ENCODE measurements at places on chromosomes 4 and X.

DNA sequence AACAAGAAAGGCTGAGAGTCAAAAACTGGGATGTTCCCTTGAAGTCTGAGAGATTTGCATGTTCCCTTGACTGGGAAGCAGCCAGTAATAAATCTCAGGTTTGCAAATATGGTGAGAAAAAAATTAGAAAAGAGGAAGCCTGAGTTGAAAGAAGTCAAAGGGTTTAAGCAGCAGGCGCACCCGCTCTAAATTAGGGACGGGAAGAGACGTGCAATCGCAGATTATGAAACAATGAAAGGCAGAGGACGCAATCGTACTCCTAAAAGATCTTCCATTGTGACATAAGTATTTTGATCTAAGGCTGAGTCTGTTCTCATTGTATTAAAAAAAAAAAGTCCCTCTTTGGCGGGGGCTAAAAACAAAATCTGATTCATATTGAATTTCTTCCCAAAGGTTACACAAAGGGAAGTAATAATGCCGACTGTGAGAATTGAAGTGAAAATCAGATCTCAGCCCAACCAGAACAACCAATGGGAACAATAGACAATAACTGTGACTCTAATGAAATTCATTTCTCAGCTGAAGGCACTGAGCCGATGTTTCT lies 28.2 kb downstream of the SAT1 start:
- DNase-seq, result no peak

DNA sequence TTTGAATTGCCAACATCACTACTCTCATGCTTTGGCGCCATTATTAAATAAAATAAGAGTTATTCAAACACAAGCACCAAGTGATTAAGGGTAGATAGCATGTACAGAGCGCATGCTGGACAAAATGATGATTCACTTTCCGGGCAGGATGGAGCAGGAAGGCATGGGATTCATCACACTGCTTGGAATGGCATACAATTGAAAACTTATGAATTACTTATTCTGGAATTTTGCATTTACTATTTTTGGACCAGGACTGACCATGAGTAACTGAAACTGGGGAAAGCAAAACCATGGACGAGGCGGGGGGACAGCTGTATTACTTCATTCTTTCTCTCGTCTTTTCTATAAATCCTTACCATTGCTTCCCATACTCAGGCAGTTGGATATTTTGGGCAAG lies 28.5 kb upstream of the FGF5 start:
- no peak for DNase-seq

- no peak for DNase-seq
Observed at GRCh38 chr4:112422644-112423043, 93.3 kb downstream of the NEUROG2 start.

DNA sequence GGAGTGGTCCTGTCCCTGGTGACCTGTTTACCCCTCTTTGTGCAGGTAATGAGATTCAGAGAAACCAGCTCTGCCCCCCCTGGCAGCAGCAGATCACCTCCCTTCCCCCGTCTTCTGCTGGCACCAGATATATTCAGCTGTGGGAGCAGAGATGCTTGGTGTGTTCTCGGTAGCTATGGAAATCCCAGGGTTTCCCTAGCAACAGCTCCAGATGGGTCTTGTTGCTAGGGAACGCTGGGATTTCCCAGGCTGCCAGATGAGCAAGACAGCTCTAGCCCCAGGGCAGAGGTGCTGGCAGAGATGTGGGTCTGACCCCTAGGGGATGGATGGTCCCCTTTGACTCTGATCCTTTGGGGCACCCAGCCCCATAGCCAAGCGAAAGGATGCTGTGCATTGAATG lies 20.2 kb downstream of the CETN2 start:
- DNase-seq, result peak; percentile 61

DNA sequence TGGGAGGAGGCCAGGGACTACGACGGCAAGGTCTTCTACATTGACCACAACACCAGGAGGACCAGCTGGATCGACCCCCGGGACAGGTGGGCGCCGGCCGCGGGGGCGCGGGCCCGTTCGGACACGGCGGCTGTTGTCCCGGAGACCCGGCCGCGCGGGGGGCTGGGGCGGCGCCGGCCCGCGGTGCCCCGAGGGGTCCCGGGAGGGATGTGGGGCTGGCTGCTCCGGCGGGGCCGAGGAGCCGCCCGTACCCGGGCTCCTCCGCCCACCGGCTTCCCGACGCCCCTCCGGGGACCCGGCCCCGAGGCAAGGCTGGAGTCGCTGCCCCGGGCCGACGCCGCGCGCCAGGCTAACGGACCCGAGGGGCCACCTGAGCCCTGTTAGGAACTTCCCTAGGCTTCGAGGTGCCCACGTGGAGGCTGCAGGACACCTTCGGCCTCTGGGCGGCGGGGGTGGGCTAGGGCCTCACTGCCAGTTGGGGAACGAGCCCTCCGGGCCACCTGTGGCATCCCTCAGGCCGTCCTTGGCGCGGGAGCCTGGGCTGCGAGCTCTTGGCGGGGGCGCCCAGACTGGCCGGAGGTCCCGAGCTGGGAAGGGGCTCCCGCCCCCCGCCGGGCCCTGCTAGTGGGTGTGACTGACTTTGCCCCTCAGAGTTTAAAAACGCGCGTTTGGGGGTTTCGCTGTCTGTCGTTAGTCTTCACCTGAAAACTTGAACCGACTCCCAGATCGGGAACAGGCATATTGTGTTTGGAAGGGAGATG lies 660 bp downstream of the WWC2 start:
- no peak for DNase-seq

GRCh38 chr4:62070291-62070852 lies 870.2 kb downstream of the ADGRL3 start:
- DNase-seq, result no peak

- DNase-seq, result no peak
Observed at GRCh38 chr4:99394896-99395295, 40.2 kb downstream of the ADH7 start.

DNA sequence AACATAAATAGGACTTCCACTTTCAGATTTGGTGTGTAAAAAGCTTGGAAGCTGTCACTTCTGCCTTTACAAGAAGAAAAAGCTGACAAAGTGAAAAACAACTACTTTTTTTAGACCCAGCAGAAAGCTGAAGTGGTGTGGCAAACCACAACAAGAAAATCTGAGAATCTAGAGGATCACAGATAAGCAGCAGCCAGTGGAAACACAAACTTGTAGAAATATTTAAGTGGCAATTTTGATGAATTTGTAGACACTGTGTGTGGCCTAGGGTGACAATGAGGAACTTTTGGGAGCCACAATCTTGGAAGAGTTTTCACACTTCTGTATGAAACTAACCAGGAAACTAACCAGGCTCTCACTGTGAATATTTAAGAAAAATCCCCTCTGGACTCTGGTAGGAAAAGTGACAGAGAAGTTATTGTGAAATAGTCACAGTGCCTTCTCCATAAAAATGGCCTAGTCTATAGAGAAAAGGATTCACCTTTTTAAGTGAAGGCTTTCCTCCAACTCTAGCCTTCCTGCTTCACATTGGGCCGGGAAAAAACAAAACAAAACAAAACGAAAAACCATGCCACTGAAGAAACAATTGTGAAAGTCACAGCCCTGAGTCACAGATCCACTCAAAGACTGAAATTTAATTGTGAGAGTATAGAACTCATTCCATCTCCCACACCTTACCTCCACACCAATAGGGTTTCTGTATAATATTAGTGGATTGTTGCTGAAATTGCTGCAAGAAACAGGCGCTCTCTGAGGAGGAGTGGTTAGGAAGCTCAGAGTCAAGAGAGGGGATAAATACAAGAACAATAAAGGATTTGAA lies 26.7 kb upstream of the GUCY1A1 start:
- no peak for DNase-seq
